Urothelium cell line (cell line): ENCODE measurements at places on chromosomes 3 and 15.

DNA sequence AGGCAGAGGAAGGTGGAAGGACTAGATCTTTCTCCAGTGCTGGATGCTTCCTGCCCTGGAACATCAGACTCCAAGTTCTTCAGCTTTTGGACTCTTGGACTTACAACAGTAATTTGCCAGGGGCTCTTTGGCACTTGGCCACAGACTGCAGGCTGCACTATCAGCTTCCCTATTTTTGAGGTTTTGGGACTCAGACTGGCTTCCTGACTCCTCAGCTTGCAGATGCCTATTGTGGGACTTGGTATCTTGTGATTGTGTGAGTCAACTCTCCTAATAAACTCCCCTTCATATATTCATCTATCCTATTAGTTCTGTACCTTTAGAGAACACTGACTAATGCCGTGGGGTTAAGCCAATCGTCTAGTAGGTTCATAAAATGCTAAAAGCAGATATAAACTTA, 8.8 kb upstream of the B3GNT5 start:
- no peak for DNase-seq

- no peak for DNase-seq
Observed at GRCh38 chr15:75517233-75517632, 61.9 kb downstream of the PTPN9 start.

GRCh38 chr3:192831801-192832347, 85.8 kb downstream of the MB21D2 start:
- no peak for DNase-seq

- no peak for DNase-seq
Observed at GRCh38 chr3:176097027-176097426, 1100.3 kb downstream of the TBL1XR1 start.

DNA sequence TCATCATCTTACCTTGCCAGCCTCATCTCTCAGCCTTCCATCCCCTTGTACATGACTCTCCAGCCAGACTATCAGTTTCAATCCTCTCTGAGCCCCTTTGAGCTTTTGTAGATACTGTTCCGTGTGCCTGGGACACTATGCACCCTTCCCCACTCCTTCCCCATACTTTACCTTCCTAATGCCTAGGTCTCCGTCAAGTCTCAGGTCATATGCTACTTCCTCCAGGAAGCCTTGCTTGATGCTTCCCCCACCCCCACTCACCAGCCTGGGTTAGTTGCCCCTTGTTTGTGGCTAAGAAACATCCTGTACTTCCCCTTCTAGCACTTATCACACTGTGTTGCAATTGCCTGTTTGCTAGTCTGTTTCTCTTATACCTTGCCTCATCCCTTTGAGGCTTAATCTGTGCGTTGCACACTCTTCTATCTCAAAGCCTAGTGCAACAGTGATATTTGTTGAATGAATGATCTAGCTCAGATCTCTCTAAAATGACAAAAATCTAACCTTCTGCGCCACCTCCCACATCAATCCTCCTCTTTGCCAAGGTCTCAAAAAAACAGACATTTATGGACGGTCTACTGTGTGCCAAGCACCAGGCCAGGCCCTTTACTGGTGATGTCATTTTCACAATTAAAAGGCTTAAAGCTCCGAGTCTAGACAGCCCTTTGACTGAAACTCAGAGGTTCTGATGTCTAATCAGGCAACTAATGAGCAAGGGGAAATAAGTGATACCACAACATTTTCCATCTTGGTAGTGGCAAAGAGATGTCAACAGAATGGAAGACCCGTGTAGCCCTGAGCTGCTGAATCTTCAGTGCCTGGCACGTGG, 6.5 kb upstream of the USP3 start:
- DNase-seq = no peak

GRCh38 chr15:87633525-87633924, 623.0 kb downstream of the NTRK3 start:
- no peak for DNase-seq

GRCh38 chr15:58504674-58505234, 73.0 kb downstream of the LIPC start:
- no peak for DNase-seq

GRCh38 chr3:146134348-146135117, 26.5 kb downstream of the PLOD2 start:
- DNase-seq = no peak

DNA sequence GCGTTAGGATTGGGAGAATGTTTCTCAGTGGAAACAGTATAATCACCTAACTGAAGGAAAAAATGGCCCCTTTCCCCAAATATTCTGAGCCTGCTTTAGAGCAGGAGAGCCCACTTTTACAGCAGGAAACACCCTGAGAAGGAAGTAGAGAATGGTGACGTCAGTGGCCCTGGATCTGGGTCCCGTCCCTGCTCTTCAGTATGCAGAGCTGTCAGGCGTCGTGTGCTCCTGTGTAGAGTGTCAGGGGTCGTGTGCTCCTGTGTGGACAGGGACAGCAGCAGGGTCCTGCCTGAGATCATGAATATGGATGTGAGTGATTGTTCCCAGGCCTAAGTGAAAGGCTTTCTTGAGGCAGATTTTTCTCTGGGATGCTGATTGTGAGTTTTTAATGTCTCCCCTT, 45.2 kb downstream of the CGNL1 start:
- DNase-seq = no peak
